ENCODE measurements at places on chromosomes 11 and 22.

DNA sequence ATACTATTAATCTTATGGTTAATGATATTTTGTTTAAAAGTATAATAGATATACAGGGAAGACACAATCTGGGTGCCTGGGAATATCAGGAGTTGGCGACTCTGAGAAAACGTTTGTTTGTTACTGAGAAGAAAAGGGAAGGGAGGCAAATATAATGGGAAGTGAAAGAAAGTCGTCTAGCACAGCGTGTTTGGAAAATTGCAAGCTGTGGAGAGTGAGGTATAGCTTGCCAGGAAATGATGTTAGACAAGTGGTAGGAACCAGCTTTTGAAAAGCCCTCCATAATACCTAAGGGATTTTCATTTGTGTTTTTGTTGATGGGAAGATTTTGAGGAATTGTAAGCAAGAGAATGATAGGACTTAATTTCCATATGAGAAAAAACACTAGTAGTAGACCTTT, 322.2 kb downstream of the LUZP2 start:
- DNase-seq: no peak

DNA sequence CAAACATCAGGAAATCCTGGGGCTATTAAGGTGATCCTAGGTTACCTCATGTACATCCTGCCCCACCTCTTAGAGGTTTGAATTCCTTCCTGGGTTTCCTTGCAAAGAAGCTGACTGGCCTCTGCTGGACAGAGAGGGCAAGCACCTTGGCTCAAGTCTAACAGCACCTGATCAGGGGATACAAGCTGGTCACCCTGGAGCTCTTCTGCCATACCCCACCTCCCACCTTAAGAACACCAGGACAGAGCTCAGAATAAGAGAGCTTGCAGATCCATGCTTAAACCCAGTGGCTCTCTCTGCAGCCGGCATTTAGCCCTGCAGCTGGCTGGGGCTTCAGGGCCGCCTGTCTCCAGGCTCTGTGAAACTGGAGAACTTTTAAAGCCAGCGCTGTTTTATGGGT, 386.6 kb upstream of the NARS2 start:
- DNase-seq: peak; percentile 19

- no peak for DNase-seq
These were observed 141.7 kb upstream of the NAV2 start for GRCh38 chr11:19570889-19571288.

DNA sequence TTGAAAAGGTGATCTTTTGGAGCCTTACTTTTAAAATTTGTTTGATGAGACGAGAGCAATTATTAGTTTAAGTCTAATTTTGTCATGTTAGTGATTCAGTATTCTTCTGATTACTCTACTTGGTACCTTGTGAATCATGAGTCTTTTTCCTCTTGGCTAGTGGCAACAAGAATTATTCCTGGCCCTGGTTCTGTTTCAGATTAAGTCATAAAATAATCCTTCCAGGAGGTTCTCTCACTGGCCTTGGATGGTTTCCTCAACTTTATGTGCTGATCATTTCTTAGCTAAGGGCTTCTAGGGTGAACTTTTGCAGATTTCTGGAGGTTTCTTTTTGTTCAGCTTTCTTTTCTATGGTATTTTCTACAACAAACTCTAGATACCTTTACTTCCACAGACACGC, 741.8 kb upstream of the LUZP2 start:
- no peak for DNase-seq

DNA sequence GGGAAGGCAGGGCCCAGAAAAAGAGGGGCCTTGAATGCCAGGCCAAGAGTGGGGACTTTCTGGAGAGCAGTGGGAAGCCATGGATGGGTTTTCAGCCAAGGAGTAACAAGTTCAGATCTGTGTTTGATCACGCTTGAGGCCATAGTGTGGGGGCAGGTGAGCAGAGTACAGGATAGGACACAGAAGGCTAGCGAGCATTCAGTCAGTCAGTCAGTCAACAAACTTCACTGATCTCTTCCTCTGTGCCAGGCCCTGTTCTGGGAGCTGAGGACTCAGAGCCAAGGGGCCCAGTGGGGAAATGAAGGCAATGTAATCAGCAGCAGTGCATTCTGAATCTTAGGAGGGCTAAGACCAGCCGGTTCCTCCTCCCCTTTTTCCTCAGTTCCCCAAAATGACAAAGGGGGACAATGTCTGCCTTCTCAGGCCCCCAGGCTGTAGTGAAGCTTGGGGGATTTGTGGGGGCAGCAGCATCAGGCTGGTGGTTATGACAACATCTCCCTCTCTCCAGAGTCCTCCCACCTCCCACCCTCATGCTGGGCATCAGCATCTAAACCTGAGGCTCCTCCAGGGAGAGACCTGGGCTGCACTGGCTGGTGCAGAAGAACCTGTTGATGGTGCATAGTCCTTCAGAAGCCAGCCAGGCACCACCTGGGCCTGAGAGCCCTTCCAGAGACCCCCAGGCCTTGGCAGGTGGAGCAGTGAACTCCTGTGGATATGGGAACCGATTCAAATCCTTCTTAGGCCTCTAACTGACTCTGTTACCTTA, 42.9 kb upstream of the TPBGL start:
- DNase-seq: no peak

GRCh38 chr11:78265326-78265725, 76.6 kb downstream of the USP35 start:
- no peak for DNase-seq

- no peak for DNase-seq
These were observed 13.9 kb downstream of the CSRP3 start for GRCh38 chr11:19187833-19188258.

- DNase-seq: no peak
These were observed 55.0 kb downstream of the BRD1 start for GRCh38 chr22:49772692-49773091.

GRCh38 chr11:86861810-86862209, 61.5 kb downstream of the PRSS23 start:
- DNase-seq: no peak

DNA sequence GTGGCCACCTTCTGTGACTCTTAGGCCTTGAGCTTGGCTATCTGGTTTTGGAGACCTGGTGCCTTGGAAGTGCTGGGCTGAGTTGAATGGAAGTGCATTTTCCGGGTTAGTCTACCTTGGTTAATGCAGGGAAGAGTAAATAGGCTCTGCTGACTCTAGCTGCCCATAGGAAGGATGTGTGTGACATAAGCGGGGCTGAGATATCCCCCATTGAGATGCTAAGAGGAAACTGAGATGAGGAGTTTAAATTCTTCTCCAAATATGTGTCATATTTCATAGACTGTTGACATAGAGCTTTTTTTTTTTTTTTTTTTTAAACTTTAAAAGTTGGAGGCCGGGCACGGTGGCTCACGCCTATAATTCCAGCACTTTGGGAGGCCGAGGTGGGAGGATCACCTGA, 30.8 kb downstream of the ZNRF3 start:
- no peak for DNase-seq

DNA sequence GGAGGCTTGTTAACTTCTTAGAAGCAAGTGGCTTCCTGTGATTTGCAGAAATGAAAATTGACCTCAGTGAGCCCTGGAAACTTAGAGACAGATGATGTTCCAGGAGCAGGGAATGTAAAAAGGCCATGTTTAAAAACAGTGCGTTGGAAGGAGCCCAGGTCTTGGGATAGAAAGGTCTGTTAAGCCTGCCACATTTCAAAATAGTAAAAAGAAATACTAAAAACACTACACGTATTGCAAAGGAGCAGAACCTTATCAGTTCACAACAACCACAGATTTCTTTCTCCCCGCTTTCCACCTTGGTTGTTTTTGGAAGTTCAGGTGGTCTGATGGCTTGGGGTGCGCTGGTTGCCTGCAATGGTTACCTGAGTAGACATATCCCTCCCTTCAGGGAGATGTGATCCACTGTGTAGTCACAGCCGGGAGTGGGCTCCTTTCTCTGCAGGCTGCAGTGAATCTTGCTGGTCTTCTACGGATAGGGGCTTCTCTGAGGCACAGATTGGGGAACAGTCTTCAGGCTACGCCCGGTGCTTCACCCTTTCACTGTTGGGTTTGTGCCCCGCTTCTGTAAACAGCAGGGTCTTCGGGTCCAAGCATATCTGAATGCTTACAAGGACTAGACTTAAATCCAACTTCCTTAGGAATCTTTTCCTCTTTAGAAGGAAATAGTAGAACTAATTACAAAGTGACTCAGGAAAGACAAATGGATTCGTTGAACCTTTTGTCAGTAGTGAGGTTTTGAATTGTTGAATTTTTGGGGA, 1.9 kb downstream of the TEAD1 start:
- peak; percentile 74 for DNase-seq

DNA sequence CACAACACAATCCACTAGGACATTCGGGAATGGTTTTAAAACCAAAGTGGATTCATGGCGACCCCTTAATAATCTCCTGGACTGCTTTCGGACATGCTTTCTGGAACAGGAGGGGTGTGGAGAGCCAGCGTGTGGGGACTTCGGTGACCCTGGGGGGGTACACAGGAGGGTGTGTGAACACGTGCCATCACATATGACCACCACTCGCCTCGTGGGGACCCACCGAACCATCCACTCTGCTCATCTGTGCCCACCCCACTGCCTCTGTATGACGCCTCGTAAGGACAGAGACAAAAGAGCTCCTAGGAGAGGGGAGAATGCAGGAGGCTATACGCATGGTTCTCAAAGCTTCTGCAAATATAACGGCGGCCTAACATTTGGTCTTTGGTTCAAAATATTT, 8.9 kb downstream of the LTO1 start:
- DNase-seq: no peak

- DNase-seq: no peak
These were observed 11.2 kb downstream of the MB start for GRCh38 chr22:35605851-35606481.

- peak; percentile 28 for DNase-seq
These were observed at the start of gene SLC5A1 for GRCh38 chr22:32042924-32043323. SLC5A1 (plus strand) TSS chr22:32043261; CDS start chr22:32043282, 21 bp downstream.

DNA sequence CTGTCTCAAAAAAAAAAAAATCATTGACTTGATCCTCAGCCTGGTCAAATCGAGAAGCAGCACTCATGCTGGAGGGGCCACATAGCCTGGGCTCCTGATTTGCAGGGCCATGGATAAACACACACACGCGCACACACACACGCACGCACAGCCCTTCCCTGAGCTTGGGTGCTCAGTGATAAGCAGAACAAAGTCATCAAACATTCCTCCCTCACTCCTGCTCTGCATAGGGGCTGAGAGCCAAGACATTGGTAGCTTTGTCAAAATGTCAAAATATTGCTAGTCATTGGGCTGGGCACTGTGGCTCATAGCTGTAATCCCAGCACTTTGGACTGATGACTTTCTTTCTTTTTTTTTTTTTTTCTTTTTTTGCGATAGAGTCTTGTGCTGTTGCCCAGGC, 34.0 kb upstream of the A4GALT start:
- no peak for DNase-seq

DNA sequence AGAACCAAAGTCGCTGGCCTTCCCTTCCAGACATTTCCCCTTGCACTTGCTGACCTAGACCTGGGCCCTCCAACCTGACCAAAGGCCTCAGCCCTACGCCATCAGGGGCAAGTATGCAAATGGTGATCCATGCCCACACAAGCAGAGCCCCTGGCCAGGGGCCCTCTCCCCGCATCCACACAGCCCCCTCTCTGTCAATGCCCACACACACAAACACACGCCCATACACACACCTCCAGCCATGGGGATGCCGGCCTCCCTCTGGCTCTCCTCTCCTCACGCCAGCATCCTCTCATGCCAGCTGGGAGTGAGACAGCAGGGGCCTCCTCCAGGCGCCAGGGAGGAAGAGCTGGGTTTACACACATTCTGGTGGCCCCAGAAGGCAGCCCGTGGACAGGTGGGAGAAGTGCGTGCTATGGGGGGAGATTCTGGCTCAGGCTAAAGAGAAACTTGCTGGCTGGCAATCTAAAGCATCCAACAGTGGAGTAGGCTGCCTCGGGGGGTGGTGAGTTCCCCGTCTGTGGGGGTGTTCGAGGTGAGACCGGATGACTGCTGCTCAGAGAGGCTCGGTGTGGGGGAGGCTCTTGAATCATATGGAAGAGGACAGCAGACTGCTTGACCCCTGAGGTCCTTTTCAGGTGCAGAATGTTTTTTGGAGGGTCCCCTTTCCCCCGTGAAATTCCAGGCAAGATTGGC, 4.8 kb downstream of the NRXN2 start:
- no peak for DNase-seq

DNA sequence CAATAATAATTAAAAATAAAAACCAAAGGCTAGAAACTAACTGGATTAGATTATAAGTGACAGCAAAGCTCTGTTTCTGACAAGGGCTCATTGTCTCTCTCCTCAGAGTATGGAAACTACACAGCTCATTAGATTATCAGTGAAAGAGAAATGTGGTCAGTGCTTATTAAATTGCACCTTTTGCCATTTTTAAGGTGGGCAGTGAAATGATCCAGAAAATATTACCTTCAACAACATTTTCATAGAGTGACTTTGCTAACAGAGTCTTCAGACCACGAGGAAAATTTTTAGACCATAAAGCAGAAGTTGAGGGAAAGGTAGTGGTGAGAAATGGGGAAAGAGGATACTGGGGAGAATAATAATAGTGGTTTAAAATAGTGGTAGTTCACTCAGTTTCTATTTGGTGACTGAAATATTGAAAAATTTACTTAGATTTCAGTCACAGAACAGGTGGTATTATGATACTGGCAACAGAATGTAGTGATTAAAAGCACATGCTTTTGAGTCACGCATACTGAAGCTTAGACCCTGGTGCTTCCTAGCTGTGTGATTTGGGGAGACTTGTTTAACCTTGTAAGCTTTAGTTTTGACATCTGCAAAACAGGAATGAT, 684.0 kb upstream of the CCDC90B start:
- no peak for DNase-seq

DNA sequence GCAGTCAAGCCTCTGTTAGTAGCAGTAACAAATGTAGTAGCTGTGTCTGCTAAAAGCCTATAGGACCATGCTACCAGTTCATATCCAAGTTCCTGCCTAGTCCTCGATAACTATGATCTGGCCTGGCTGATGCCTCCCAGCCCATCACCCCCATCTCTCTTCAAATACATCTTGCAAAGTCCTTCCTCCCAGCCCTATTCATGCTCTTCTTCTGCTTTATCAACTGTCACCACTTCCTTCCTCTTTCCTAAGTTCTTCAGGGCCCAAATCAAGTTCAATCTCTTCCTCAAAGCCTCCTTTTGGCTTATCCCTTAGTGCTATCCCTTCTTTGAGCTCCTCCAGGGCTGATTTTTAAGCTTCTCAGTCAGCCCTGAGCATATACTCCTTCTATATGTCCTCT, 150.9 kb upstream of the THY1 start:
- no peak for DNase-seq

Data from DMS79 treated with DMSO at 0.1 percent for 48 hours (cell line).